ENCODE measurements at places on chromosomes 13 and 19.
A peak's percentile ranks its signal among the peaks of the same experiment; 100 is the strongest.

DNA sequence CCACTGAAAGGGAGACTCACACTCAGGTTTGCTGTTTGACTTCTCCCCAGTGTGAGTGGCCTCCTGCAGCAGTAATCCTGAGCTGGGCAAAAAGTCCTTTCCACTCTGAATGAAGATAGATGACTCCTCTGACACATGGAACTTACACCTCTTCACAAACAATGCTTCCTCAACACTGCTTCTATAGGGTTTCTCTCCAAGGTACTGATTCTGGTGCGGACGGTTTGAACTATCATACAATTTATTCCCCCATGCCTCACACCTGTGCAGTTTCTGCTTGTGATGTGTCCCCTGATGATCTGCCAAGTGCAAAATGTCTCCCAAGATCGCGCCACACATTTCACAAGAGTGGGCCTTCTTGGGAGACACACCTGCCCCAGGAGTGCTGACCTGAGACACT lies 7.6 kb downstream of the ZNF418 start:
- no peak for DNase-seq

GRCh38 chr13:102897371-102898138 lies 51.7 kb downstream of the ERCC5 start:
- DNase-seq: no peak

DNA sequence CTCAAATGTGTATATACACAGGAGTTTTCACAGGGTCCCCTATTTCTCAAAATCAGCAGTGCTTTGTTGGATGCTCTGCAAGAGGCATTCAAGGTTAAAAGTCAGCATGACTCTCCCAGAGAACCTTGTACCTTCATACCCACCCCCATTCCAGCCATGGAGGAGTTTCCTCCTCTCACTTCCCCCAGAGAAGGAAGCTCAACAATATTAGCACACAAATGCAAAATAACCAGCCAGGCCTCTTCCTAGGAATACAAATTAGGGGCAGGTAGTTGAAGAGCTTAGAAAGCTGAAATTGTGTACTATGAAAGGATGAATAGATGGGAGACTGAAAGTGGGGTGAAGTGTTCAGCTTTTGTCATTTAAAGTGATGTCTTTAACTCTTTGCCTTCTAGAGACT lies 43.8 kb downstream of the SPRY2 start:
- DNase-seq: no peak

DNA sequence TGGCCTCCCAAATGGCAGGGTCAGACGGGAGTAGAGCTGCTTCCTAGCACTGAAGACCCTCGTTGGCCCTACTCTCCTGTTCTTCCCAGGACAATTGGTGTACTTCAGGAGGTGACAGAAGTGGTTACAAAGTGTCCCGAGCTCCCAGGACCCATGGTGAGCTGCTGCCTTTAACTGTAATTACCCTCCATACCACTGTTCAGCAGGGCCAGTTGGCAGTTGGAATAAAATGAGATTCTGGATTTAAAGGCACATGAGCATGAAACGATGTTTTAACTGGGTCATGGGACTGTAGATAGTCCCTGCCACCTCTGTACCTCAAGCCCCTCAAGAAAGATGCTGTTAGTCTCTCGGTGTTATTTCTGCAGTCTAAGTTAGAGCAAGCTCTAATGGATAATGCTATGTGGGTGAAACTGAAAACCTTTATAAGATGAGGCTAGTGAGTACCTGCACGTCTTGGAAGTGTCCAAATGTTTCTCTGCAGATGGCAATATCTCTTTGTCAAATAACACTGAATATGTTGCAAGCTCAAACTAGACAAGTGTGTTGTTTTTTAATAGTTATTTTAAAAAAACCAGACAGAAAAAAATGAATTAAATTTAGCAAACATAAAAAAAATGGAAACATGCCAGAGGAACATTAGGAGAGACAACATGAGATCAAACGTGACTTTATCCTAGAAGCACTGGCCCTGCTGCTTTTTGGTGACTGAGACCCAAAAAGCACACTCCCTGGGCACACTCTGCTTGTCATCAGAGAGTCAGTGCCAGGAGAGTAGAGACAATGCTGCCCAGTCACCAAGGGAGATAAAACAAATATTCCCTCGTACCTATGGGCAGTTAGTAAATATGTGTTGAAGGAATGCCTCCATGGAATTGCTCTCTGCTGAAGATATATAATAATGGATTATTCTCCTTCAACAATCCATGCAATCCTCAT lies 266.3 kb downstream of the LMO7 start:
- DNase-seq: no peak

- DNase-seq: peak; percentile 62
Observed at GRCh38 chr13:99215184-99215830, 14.7 kb downstream of the UBAC2 start.

DNA sequence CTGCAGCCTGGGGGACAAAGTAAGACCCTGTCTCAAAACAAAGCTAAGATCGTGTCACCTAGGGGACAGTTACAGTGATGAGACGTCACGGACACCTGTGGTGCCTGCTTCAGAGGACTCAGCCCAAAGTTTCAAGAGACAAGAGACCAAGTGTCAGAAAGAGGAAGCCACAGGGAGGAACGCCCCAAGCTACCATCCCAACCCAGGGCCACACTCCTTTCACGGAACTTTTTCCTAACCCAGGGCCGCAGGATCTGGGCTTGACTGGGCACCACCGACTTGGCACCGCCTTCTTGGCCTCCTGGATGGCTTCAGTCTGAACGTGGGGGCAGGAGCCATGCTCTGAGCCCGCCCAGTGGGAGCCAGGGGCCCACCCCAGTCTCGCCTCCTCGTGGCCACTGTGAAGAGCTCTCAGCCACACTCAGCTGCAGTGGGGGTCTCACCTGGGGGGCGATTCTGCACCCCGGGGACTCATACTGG lies 8.5 kb downstream of the MOB3A start:
- peak; percentile 61 for DNase-seq

DNA sequence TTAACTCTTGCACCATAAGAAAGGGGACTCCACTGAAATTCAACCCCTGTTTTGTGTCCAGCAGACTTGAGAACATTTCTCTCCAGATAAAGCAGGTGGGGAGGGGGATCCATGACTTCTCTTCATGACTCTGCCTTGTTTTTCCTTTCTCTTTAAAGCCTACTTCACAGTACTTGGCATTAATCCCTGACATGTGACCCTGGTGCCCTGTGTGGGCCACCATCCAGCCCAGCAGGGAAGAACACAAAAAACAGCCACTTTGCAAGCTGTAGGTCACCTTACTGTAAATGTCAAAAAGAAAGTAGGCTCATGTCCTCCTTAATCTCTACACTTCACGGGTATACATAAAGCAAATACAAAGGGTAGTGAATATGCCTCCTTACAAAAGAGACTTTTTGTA lies 30.3 kb upstream of the TPP2 start:
- no peak for DNase-seq

DNA sequence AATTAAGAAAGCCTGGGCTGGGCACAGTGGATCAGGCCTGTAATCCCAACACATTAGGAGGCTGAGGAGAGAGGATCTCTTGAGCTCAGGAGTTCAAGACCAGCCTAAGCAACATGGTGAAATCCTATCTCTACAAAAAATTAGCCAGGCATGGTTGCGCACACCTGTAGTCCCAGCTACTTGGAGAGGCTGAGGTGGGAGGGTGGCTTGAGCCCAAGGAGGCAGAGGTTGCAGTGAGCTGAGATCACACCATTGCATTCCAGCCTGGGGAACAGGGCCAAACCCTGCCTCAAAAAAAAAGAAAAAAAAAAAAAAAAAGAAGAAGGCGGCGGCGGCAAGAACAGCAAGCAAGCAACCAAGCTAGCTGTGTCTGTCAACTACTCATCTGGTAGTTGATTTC lies 26.7 kb downstream of the TSC22D1 start:
- DNase-seq: no peak

- no peak for DNase-seq
Observed at GRCh38 chr19:1119475-1120217, 15.9 kb downstream of the GPX4 start.

DNA sequence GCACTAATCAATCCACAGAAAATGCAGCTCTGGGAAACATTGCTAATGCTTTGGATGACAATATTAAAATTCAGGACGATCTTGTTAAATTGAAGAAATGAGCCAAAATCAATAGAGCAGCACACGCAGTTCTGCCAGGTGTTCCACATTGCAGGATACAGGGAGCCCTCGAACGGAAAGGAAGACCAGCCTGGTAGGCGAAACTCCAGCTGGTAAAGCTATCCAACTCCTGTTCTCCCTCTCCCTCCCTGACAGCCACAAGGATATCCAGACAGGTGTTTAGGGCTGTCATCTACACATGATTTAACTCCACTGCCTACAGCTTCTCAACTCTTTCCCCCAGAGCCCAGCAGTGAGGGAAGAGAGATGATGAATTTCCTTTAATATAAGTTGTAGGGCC lies 67.7 kb downstream of the EPSTI1 start:
- DNase-seq: no peak

- no peak for DNase-seq
Observed at GRCh38 chr13:74074723-74075122, 59.5 kb downstream of the KLF12 start.

GRCh38 chr19:44712864-44713515 lies 14.0 kb downstream of the CEACAM16 start:
- no peak for DNase-seq

- no peak for DNase-seq
Observed at GRCh38 chr19:41123716-41124294, 9.6 kb downstream of the CYP2F1 start.

DNA sequence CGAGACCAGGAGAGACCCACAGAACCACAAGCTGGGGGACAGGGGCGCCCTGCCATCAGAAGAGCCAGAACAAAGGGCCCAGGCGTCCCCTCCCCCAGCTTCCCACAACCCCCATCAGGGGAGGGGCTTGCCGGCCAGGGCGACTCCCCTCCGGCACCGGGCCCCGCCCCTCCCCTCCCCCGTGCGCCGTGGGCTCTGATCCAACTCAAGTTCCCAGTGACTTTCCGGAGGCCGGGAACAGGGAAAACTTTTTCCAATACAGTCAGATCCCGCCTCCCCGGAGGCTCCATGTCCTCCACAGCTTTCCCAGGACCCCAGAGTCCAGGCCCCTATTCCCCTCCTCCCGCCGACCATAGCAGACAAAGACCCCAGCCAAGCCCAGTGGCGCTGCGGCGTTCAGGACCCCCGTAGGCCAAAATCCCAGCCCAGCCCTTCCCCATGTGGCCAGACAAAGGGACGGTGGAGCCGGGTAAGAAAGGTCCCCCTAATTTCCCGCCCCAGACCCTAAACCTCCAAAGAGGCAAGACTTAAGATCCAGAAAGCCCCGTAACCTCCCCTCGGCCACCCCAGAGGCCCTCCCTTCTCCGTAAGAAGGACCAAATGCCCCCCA lies 673 bp downstream of the TEAD2 start:
- DNase-seq: peak; percentile 36

DNA sequence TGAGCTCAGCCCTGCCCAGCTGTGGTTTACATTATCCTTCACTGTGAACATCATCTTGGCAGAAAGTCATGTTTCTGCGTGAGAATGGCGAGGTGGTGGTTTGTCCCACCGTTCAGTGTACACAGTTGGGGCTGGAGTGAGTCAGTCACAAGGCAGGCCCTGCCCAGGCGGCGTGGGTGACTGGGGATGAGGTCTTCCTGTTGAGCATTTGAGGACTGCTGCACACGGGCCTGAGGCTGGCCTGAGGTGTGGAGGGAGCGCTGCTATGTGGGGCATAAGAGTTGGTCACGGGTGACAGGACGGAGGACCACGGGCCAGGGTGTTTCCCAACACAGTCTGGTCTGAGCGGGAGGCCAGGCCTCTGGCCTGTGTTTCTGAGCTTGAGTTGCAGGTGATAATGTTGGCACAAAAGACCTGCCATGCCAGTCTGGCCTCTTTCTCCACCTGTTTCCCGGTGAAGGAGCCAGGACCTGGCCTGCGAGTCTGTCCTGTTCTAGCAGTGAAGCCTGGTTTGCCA lies 13.4 kb upstream of the C19orf33 start:
- DNase-seq: no peak

DNA sequence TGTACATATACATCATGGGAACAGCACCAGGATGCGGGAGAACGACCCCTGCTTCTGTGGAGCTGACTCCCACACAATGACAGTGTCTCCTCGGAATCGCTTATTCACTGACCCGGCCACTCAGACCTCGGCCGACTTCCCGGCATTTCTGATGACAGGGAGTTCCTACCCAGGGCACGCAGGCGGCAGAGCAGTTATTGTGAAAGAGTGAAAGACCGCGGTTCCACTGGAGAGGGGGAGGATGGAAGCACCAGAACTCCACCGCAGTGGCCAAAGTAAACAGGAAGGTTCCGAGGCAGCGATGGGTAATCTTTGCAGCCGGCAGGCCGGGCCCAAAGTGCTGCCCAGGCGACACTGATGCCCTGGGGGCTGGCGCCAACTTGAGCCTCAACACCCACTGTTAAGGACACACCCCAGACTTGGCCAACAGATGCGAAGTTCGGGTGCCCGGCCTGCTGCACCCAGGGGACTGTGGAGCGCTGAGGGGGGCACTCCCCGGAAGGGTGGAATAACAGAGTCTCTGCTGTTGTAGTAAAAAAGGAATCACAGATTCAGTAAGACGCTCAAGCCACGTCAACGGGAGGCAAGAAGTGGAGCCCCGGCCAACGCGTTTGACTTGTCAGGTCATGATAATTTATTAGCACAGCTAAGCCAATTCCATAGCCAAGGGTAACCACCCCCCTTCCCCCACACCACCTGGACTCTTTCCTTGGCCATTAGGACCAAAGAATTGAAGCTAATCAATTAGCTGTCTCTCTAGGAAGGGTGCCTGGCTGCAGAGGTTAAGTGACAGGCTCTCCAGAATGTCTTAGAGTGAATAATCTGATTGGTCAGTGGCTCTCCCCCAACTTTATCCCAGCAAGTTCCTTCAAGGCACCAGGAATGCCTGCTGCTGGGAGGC lies 5.8 kb downstream of the MLLT1 start:
- DNase-seq: no peak

- no peak for DNase-seq
Observed at GRCh38 chr13:112058941-112059340, 8.0 kb upstream of the SOX1 start.

DNA sequence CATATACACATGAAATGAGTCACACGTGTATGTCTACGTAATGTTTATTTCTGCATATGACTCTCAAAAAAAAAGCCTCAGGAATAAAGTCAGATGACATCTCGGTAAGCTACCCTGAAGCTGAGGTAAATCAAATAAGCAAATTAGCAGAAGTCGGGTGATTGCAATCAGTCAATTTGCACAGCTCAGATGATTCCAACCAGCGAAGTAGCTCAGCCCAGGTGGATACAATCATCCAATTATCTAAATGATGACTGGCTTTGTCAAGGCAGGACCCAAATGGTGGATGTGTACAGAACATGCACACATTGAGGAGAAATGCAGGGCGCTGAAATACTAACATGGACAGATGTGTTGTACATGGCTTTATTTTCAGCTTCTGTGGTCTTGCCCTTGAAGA lies 148.5 kb downstream of the ZNF486 start:
- no peak for DNase-seq

Data from stimulated activated naive CD8-positive, alpha-beta T cell treated with anti-CD3 and anti-CD28 coated beads, Interleukin-15, Interleukin-2, amounts not matched to agents 100 U/mL and 50 U/mL, for 24 hours (primary cell).